ENCODE measurements at places on chromosomes 2 and 18. TPM values are rescaled to one million over a fixed set of nuclear protein-coding genes. Genes with fewer than 3 reads are reported as not detected.

Gene MCEE
- total RNA-seq = 12.6 TPM

Gene ASB18
- not detected for total RNA-seq

Gene ACMSD
- not detected for total RNA-seq

Gene HOXD13
- not detected for total RNA-seq

Gene TPRKB
- total RNA-seq = 36.7 TPM

Gene NETO1
- total RNA-seq = not detected

Gene TTC21B
- 20.2 TPM for total RNA-seq

Gene THSD7B
- total RNA-seq = not detected

Gene PROKR1
- not detected for total RNA-seq

Gene SLC8A1
- total RNA-seq = 0.44 TPM

Gene CERKL
- not detected for total RNA-seq

Gene HAAO
- not detected for total RNA-seq

Gene FMNL2
- total RNA-seq = 0.26 TPM

Gene TCF23
- total RNA-seq = not detected

Gene KIAA2012
- 0.05 TPM for total RNA-seq

Gene GKN1
- not detected for total RNA-seq

Gene CAPN14
- 0.33 TPM for total RNA-seq

Gene CARF
- total RNA-seq = 11.5 TPM

Gene HOXD9
- total RNA-seq = not detected

Gene NYAP2
- not detected for total RNA-seq

Data from activated CD8-positive, alpha-beta memory T cell treated with anti-CD3 and anti-CD28 coated beads, Interleukin-2, amount 10 ng/mL, durations not matched to agents 7 days and 5 days (primary cell).